ENCODE measurements at places on chromosomes 1 and 21. TPM values are rescaled to one million over a fixed set of nuclear protein-coding genes. Genes with fewer than 3 reads are reported as not detected.

DNA sequence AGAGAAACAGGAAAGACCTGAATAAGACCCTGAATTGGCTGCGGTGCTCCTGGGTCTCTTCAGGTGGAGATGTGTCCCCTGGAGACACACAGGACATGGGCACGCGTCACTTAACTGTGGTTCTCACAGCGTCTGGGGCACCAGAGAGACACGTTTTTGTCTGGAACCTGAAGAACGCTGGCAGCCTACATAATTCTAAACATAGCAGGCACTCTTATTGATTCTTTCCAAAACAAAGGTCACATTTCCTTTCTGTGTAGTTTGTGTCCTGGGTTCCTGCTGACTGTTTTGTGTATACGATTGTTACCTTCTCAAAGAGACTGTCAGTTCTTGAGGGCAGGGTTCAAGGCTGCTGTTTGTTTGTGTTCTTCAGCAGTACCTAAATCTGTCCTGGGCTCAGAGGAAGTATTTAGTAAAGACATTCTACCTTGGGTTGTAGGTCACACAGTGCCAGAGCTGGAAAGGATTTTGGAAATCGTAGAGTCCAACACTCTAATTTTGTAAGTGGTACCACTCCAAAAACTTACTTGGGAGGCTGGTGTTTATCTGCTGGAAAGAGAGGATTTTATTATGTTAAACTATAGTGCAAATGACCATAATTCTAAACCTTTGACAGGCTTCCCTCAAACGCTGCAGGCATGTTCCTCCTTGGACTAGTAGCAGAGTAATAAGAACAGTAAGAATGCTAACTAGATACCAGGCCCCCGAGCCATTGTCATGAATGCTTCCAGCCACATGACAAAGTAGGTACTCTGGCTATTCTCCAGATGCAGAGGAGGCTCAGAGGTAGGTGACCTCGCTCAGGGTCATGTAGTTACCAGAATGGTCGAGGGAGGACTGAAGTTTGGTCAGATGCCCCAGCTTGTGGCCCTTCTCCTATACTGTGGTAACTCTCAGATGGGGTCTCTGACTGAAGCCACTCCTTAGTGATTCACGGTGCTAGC, 164.3 kb downstream of the DHRS3 start:
- no peak for DNase-seq

ALPL gene
- 1.5 TPM for total RNA-seq

- no peak for DNase-seq
Observed at GRCh38 chr1:14948112-14948652, 205.4 kb upstream of the TMEM51 start.

COL6A2 gene
- 1,109 TPM for total RNA-seq

DNA sequence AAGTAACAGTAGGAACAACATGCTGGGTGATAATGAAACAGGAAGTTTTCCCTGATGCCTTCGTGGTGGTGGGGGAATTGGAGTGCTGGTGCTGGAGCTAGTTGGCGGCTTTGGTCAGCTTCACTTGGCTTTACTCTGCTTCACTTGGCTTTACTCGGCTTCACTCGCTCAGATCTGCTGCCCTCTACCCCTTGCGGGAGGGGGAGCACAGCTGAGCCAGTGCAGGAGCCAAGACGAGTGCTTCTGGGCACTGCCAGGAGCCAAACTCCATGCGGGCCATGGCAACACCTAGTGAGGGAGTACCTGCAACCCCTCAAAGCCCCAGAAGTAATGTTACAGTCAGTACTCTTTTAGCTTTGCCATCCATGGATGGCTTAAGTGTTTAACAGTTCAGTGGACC, 10.6 kb upstream of the PRKACB start:
- DNase-seq = no peak

GSTM1 gene
- not detected for total RNA-seq

DNA sequence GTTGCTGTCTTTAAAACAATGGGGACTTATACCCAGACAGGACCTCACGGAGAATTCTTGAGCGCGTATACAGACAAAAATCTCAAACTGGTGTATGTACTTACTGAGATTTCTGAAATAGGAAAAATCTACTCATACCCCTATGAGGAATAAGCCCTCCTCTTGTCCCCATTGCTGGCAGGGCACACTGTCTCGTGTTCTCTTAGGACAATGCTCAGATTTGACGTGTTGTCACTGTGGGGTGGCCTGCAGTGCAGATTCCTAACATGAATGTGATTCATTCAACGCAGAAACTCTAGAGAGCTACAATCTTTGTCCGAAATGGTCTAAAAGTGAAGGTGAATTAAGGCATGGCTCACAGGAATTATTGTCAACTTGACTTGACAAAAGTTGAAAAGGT, 31.1 kb upstream of the PDE9A start:
- DNase-seq = no peak

GRCh38 chr1:11483581-11484320, 4.8 kb downstream of the DISP3 start:
- DNase-seq = no peak

GRCh38 chr1:245748646-245749045, 593.9 kb downstream of the KIF26B start:
- DNase-seq = no peak

DNA sequence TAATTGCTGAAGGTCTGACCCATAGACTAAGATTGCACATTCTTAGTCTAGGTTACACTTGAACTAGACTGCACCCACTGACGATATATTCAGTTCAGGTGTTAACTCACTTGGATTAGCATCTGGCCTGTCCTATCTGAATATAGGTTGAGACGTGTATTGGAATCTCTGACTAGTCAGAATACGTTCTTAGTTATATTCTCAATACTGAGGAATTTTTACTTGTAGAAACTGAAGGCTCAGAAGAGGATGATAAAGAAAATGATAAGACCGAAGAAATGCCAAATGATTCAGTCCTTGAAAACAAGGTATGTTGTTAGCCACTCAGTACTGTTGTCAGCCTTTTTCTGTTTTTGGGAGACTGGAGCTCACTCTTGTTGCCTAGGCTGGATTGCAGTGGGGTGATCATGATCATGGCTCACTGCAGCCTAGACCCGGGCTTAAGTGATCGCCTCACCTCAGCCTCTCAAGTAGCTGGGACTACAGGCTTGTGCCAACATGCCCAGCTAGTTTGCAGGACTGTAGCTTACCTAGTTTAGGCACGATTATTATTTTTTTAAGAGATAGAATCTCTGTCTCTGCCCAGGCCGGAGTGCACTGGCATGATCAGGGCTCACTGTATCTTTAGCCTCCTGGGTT, 10.8 kb downstream of the CCDC17 start:
- DNase-seq = no peak

DNA sequence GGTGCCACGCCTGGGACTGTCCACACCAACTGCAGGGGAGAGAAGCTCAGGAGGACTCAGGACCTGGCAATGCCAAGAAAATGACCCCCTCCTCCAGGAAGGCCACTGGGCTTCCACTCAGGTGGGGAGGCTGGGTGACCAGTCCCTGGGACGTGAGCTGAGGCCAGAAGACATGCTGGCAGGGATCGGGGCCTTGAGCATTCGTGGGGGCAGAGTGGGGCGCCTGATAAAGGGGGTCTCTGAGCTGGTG, 15.3 kb upstream of the COL6A2 start:
- no peak for DNase-seq

DNA sequence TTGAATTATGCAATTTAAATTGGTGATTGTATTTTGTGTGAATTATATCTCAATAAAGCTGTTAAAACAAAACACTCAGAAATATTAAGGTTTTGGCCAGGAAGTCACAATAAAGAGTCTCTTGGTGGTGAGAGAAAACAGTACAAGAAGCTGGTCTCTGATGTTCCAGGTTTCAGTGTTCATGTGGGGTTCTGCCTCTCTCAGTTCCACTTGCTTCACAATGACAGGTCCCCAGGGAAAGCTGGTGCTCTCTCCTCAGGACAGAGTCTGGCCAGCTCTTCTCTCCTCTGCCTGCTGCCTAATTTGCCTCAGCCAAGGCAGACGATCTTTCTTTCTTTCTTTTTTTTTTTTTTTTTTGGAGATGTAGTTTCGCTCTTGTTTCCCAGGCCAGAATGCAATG, 342.9 kb upstream of the PLXNA2 start:
- DNase-seq = no peak

GRCh38 chr1:25645637-25646400, 29.2 kb downstream of the MAN1C1 start:
- DNase-seq = no peak

RCAN1 gene
- 27.4 TPM for total RNA-seq

CTTNBP2NL gene
- total RNA-seq = 19.9 TPM

NIBAN1 gene
- 148 TPM for total RNA-seq

MPL gene
- not detected for total RNA-seq

ANKRD34A gene
- total RNA-seq = 0.21 TPM

- no peak for DNase-seq
Observed at GRCh38 chr1:46675549-46676314, 4.1 kb downstream of the TEX38 start.

DNA sequence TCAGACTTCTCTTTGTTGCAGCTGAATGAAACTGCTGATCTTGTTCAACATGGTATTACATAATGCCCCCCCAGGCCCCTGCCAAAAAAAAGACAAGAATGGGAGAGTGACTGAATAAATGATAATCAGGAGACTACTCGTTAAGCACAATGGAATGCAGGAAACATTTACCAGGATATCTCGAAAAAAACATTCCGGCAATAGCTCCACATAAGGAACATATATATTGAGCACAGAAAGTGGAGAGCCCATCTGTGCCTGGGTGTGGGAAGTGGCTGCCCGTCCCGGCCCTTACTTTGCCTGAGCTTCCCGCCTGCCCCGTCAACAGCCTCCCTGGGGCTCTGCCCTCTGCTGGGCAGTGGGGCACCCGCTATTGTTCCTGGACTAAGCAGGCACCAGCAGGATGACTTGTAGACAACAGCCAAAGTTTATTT, 13.3 kb downstream of the TRIM11 start:
- DNase-seq = no peak

DNA sequence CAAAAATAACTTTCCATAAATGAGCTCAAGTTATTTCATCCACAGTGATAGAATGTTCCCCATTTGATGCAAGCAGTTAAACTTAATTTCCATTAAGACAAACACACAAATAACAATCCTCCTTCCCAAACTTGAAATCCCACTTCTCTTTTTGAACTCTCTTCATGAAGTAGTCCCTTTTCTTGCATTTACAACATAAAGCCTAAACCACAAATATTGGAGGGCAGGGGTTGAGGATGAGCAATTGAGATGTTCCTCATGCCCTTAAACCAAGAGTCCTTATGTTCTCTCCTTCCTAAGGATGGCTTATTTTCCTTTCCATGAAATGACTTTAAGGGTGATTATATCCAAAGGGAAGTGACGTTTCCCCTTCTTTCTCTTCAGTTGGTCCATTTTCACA, 228.8 kb downstream of the DISC1 start:
- no peak for DNase-seq

CGN gene
- 5.9 TPM for total RNA-seq

OR13G1 gene
- not detected for total RNA-seq

- DNase-seq = no peak
Observed at GRCh38 chr1:3630161-3630611, 5.4 kb downstream of the TPRG1L start.

DNA sequence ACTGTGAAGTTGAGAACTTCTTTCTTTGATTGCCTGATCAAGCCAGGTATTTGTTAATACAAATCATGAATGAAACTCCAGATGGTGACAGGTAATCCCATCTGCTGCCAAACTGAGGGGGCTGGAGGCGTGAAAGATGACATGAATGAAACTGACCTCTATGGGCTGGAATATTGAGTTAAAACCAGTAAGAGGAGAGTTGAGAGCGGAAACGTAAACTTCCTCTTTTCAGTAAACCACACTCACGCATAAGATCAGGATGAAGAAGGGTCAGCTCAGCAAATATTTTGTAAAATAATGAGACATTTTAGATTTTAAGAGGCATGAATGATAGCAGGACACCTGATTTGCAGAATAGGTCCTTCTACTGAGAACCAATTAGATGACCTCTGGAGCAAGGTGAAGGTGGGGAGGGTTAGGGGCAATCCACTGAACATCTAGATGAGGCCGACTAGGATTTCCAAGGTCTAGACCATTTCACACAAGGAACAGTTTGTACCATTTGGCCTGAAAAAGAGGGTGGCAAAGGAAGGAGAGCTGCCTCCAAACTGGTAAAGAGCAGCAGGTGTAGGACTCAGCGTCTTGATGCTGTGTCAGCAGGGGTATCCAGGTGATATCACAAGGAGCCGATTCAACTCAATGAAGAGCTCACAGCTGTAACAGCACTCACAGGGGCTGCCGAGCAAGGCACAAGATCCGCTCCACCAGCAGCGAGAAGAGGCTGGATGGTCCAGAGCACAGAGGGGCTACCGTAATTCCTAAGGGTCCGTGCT, 132.6 kb downstream of the NTPCR start:
- DNase-seq = no peak

MEGF6 gene
- total RNA-seq = 14.5 TPM

DNA sequence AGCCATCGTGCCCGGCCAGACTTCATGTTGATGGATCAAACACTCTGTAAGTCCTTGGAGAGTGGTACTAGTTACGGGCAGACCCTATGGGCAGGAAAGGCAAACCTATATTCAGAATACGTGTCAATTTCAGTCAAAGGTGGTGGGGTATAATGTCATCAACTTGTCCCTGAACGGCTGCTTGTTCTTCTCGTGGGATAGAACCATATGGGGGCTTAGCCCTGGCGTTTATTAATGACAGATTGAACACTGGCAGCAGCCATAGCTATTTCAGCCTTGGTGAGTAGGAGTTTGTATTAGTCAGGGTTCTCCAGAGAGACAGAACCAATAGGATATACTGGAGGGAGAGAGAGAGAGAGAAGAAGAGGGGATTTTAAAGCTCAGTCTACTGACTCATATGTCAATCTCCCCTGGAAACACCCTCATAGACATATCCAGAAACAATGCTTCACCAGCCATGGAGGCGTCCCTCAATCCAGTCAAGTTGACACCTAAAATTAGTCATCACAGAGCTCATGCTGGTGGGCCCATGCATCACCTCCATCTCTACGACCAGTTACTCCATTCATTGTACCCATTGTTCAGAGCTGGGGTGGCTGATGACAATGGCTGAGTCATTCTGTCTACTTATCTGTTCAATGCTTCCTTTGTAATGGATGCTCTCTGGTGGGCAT, 16.1 kb upstream of the AQP10 start:
- DNase-seq = no peak

GRCh38 chr1:199101139-199101538, 462.3 kb downstream of the PTPRC start:
- no peak for DNase-seq

GRCh38 chr1:53310847-53311681, 16.8 kb downstream of the LRP8 start:
- DNase-seq = no peak

B3GALT2 gene
- total RNA-seq = 19.5 TPM

All from urinary bladder (tissue), 4 donors.